Kidney capillary endothelial cell (primary cell): ENCODE measurements at places on chromosomes 6 and 20.

- no peak for DNase-seq
Measured at GRCh38 chr20:59192533-59192896, 28.9 kb downstream of the ZNF831 start.

DNA sequence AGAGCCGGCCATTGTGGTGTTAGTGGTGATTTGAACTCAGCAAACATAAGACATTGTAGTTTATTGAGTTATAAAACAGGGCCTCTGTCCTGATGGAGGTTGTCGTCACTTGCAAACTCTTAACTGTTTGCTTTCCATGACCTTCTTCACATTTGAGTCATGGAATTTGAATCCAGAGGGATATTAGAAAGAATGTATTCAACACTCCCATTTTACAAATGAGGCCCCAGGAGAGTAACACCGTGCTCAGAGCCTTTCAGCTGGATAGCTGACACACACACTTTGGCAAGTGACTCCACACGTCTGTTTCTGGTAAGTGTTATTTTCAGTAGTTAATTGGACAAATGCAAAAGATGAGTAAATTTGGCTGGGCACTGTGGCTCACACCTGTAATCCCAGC is 72.4 kb upstream of the XRN2 start:
- no peak for DNase-seq

- DNase-seq, result no peak
Measured at GRCh38 chr6:3540253-3540820, 83.5 kb upstream of the SLC22A23 start.

DNA sequence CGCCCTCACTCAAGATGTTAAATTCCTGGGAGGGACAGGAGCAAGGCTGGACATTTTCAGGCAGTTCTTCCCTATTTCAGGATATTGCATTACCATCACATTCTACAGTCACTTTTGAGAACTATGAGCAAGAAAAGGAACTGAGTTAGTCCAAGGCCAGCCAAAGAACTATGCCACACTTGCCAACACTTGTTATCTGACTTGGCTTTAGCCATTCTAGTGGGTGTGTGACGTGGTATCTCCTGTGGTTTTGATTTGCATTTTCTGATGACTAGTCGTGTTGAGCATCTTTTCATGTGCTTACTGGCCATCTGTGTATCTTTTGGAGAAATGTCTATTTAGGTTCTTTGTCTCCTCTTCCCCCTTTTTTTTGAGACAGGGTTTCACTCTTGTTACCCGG is 12.0 kb downstream of the XRN2 start:
- DNase-seq, result no peak

DNA sequence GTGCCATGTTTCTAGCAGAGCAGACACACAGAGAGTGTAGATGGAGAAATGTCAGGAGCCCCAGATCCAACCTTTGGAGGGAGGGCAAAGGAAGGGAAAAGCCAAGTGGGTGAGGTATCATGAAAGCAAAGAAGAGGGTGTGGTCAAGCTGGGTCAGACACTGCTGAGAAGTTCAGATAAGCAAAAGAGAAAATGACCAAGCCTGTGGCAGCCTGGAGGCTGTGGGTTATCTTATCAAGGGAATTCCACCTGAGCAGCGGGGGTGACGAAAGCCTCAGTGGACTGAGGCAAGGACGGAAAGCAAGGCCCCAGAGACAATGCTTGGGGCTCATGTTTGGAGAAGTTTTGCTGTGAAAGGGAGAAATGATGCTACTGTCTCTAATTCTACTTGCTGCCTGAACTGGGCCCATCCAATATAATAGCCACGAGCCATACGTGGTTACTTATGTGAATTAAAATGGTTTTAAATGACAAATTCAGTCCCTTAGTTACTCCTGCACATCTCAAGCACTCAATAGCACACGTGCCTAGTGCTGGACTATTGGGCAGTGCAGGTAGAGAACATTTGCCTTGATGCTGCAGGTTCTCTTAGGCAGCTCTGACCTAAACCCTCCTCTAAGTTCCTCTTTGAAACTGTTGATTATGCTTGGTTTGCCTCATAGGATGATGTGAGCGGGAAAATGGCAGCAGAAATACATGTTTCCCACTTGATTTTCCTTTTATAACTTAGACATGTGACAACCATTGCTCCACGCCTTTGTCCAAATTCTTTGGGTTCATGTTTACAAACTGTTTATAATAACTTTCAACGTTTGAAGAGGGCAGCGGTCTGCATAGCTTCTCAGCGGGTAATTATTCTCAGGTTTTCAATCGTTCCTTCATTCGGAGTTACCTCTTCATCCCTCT is 63.7 kb downstream of the SLC22A23 start:
- DNase-seq, result no peak

DNA sequence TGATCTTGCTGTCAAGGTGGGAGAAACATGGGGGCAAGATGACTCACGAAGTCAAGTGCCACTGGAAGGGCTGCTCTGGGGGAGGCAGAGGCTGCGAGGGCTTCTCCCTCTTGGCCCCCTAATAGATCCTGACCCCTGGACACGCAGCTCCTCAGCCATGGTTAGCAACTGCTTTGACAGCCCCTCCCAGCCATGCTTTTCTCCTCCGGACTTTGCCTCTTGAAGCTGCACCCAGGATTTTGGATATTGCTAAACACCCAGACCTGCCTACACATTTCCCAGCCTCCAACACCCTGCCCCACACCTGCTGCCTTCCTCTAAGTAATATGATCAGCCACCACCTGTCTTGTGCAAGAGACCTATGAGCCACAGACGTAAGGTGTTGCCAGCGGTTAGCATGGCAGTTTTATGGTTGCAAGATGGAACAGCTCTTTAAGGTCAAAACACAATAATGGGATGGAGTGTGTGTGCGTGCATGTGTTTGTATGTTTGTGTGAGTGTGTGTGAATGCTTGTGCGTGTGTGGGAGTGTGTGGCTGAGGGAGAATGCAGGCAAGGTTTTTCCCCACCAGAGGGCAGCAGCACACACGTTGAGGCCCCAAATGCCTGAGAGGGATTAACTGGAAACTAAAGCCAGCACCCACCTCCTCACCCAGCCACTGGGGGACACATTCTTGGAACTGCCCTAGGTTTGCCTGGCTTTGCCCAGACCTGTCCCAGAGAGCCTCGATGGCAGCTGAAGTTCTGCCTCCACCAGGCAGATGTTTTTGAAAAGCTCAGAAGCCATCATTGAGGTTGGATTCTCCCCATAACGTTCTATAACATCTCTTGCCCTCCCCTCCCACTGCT is 2.5 kb downstream of the IP6K3 start:
- DNase-seq, result peak; percentile 67

GRCh38 chr6:15730442-15730841 is 67.6 kb upstream of the DTNBP1 start:
- no peak for DNase-seq

DNA sequence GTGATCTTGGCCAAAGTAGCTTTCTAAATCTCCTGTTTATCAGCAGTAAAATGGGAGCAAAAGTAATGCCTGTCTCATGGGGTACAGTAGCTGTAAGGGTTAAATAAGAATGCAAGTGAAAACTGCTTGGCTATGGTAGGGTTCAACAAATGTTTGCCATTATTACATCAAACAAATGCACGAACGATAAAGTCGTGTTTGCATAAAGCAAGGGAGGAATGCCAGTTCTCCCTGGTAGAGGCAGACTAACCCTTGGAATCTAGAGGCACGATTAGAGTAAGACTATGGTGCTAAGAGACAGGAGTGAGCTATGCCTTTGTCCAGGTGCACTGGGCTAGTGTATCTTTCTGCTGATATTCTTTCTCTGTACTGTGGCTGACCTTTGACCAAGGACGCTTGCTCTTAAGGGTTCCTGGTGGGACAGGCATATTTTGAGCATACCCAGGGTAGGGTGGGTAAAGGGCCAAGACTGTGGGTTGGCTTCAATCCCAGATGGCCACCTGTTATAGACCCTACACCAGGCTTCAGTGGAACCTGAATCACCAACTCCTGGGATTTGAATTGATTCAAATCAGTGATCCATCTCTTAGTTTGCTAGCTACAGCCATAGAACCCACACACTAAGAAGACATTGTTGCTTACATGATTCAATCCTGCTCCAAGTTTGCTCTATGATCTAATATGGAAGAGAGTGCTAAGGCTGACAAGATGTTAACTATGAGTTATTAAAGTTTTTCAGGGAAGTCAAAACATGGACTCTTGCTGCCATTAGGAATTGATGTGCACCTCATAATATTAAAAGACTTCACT is 139.9 kb downstream of the CCDC170 start:
- DNase-seq, result no peak

DNA sequence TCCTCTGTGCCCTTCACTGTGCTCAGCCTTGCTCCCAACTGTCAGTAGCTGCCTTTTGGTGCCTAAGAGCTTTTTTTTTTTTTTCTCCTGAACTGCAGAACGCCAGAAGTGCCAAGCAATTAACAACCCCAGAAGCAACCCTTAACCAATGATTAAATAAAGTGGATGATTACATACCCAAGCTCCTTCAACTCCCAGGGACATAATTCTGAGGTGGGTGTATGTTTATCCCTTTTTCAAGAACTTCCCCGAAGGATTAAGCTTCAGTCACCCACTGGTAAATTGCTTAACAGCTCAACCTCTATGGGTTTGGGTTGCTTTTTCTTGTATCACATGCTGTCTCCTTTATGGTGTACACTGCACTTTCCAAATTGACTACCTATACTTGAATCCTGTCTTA is 41.1 kb downstream of the KLHL31 start:
- DNase-seq, result no peak

GRCh38 chr6:89862698-89863097 is 31.6 kb upstream of the GJA10 start:
- no peak for DNase-seq

GRCh38 chr6:158556113-158556512 is 3.8 kb upstream of the TMEM181 start:
- peak; percentile 68 for DNase-seq

DNA sequence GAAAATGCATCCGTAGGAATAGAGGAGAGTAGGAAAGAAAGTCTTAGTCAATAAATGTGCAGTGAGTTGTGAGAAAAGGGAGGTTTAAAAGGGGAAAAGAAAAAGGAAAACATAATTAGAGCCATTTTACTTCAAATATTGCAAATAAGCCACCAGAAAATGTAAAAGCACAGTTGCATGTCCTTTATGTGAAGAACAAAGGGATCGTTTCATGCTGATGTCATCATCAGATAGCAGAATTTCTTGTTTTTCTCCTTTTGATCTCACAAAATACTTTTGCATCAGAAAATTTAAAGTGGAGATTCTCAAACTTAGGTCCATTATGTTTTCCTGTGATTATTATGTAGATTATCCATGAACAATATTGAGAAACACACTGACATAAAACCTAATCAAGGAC is 166.7 kb downstream of the HAO1 start:
- no peak for DNase-seq

- DNase-seq, result peak; percentile 19
Measured at GRCh38 chr6:41767112-41767833, 12.4 kb downstream of the FRS3 start.

- DNase-seq, result no peak
Measured at GRCh38 chr20:3330046-3330741, 77.3 kb downstream of the DNAAF9 start.

DNA sequence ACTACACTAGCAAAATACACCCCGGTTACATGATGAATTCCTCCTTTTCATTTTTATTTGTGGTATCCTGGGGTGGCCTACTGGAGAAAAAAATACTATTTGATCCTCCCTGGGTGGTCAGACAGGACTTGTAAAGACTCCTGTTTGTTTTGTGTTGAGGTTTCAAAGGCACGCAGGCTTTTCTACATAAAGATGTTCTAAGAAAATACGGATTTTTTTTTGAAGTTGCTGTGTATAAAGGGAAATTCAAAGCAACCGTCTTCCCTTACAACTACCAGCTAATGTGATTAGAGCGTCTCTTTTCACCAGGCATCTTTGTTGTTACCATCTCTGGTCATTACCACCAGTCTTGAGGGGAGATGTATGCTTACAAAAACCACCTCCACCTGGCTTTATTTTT is 187.1 kb downstream of the SOX4 start:
- no peak for DNase-seq

DNA sequence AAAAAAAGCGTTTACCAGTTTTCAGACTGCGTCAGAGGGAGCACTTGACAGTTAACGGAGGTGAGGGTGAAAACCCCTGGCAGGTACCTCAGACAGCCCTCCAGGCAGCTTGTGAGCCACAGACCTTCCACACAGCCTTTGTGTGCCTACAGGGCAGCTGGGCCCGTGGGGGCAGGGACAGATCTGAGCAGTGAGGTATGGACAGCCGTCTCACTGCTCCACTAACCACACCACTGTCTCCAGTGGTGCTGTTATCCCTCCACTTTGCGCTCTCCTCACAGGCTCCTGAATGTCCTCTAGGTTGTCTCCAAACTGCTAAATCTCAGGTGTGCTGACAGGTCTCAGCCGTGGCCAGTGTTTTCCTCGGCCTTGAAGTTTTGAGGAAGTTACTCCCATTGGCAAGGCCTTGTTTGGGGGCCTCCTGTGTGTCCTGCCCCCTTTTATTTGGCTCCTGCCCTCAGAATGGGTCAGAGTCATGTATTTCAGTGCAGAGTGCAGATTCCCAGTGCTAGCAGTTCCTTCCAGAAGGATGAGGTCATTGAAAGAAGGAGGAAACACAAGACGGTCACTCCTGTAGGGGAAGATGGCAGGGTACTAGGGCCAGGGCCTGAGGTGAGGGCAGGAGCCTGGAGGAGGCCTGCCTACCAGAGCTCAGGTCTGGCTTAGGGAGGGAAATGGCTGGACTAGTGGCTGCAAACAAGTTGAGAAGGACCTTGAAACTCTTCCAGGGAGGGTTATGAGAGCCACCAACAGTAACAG is 11.8 kb downstream of the GFRA4 start:
- no peak for DNase-seq

GRCh38 chr20:3815703-3816315 is 4.5 kb upstream of the AP5S1 start:
- DNase-seq, result no peak

DNA sequence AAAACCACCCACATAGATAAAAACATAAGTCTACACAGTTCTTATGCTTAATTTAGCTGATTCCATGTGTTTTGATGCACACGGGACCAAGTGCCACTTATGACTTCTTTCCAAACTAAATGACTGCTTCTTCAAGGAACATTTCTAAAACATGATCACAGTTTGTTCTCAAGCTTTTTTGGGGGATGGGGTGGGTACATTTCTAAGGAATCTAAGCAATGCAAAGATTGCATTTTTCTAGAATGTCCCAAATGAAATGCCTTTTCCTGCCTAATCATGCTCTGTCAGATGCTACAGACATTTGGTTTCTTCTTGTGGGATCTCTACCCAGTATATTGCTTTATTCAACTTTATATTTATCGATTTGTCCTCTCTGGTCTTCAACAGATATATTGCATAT is 496.8 kb upstream of the JAG1 start:
- no peak for DNase-seq

- peak; percentile 4 for DNase-seq
Measured at GRCh38 chr20:58577871-58578598, 62.8 kb upstream of the APCDD1L start.
